Omental fat pad (tissue), 4 donors: ENCODE measurements at places on chromosomes 7 and 10.

GRCh38 chr7:19121977-19122588 is 4.6 kb upstream of the TWIST1 start:
- DNase-seq: no peak

GRCh38 chr10:119139464-119140067 is 25.9 kb downstream of the SFXN4 start:
- no peak for DNase-seq

DNA sequence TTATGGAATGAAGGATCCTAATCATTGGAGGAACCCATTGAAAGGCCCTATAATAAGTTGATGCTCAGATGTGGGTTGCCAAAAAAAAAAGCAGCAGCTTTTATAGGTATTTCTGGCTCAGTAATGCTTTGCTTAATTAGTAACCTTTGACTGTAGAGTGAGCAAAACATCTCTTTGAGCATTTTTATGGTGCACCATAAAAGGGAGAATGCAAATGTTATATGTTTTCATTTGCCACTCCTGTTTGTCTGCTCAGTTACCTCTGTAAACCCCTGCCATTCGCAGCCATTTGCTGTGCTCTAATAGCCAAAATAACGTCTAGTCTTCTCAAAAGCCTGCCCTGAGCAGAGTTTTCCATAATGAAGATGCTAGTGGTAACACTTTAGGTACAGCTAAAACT is 589.1 kb upstream of the FOXK1 start:
- DNase-seq: no peak

GRCh38 chr7:26167303-26167934 is 15.4 kb downstream of the NFE2L3 start:
- no peak for DNase-seq

- no peak for DNase-seq
These were observed 45.3 kb downstream of the NRG3 start for GRCh38 chr10:81920213-81920829.

DNA sequence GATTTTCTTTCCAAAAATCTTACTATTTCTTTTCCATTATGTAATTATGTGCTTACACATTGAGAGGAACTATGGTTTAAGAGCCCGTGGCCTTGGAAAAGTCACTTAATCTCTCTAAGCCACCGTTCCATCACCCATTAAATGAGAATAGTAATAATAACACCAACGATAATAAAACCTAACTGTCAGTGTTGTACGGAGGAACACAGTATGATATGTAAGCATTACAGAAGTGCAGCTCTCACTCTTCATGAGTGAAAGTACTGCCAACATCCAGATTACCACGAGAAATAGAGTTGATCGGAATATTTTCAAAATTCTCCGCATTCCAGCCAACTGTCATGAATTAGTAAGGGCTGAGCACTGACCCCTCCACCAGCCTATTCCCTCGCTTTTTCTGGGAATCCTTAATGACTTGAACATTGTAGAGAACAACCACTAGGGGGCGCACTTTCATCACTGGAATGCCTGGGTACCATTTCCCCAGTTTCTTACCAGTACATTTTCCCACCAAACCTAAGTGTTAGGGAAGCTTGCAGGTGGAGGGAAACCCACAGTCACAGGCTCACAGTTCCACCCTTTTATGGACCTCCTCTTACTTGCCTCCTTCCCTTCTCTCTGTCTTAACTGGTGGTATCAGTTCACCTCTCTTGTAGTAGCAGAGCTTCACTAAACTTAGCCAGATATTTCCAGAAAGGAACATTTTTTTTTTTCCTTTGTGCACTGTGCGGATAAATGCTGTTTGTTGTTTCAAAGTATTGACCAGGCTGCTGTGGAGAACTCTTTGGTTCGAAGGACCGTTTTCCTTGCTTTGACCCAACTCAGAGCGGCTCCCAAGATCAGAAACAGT is 27.8 kb downstream of the NKX2-3 start:
- DNase-seq: peak; percentile 35

- no peak for DNase-seq
These were observed 5.2 kb downstream of the NMT2 start for GRCh38 chr10:15163253-15163828.

DNA sequence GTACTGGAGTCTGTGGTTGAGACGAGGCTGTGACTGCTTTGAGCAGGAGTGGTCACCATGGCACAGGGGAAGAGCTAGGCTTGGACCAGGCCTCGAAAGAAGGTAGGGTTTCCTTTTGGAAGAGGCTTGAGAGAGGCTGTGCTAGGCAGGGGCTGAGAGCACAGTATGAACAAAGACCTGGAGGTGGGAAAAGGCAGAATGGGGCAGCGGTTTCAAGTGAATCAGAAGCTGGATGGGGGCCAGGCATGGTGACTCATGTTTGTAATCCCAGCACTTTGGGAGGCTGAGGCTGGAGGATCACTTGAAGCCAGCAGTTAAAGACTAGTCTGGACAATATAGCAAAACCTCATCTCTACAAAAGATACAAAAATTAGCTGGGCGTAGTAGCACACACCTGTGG is 65.9 kb downstream of the CLIP2 start:
- DNase-seq: peak; percentile 33

DNA sequence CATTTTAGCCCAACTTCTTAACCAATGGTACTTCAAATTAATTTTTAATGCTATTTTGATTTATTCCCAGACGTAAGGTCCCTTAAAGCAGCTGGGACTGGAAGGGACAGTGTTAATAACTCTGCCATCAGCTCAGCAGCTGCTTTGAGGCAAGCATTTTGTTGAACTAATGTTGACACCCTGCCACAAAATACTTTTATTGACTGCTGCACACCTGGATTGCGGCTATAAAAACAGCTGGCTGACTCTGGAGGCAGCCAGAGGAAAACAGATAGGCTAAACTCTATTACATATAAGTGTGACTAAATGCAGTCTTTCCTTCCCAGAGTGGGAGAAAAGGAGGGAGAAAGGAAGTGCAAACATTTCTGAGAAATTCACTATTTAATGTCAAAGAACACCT is 77.6 kb downstream of the ETV1 start:
- no peak for DNase-seq

GRCh38 chr7:92647652-92648051 is 57.5 kb upstream of the FAM133B start:
- no peak for DNase-seq

GRCh38 chr7:25260862-25261494 is 32.7 kb upstream of the NPVF start:
- no peak for DNase-seq

- no peak for DNase-seq
These were observed 3.6 kb upstream of the MYOF start for GRCh38 chr10:93485690-93486089.

- no peak for DNase-seq
These were observed 2.9 kb downstream of the BLVRA start for GRCh38 chr7:43761382-43761781.

- DNase-seq: no peak
These were observed 175.2 kb downstream of the BMPER start for GRCh38 chr7:34080513-34080912.

DNA sequence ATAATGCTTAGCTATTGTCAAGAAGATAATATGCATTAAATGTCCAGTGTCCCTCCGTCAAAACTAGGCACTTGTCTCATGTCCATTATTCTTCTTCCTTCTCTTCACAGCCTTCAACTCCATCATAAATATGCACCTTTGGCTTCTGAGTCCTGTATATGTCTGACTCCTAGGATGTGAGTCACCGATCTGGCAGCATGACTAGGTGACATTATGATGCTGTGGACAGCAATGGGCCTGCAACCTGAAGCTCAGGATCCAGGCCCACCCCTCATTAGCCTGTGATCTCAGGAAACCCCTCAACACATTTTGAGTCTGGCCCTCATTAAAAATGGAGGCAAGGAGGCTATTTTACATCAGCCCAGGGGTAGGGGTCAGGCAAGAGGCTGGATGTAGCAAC is 362.5 kb upstream of the ZMIZ1 start:
- DNase-seq: no peak

DNA sequence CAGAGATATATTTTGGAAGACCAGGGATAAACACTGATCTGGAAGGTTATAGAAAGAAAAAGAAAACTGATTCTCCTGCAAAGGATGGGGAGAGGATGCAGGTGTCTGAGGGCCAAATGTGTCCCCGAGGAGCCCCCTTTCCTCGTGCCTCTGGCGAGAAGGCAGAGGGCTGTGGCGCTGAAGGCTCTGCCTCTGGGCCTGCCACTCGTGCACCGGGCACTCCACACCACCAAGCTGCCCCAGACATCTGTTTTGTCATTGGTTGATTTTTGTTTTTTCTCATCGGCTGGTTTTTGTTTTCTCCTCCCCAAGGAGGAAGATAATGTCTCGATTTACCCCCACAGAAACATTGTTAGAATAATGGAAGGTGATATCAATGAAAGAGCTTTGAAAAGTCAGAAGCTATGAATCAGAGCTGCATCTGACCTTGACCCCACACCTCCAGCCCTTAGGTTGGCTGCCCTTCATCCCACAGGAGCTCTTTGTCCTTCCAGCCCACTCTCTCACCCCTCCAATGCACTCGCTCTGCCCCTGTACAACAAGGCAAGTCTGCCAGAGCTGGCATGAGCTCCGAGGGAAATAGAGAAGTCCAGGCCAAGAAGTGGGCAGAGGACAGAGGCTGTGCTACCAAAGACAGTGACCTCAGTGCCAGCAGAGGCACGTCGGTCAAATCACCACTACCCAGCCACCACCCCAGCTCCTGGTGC is 124.8 kb downstream of the TCERG1L start:
- no peak for DNase-seq

DNA sequence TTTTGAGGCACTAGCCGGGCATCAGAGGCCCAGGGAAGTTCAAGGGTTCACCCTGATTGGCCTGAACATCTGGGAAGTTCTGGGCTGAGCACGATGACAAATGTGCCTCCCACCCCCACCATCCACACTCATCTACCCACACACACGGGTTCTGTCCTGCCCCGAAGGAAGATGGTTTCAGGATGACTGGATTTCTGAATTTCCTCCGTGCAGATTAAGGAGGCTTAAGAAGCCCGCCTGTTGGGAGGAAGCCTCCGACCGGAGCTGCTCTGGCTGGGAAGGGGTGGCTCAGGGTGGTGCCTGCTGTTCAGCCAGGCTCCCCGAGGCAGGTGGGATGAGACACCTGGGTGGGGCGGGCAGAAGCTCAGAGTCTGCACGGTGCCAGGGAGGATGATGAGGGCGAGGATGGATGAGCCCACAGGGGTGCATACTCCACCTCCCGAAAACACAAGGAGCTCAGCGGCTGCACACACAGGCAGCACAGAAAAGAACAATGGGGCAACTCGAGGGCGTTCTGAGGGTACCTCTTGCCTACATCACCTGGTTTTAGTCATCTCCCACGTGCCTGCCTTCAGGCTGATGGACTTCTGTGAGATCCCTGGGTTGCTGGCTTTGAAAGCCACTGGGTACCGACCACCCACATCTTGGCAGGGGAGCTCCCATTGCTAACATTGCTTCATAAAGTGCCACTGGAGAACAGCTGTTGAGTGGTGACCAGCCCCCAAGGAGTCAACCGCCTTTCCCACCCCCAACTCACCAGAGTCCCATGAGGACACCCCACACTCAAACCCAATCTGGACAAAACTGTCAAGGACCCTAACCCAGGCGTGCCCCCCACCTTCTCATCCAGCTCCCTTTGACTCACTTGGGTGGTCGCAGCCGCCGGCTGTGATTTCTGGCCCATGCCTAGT is 41.2 kb downstream of the CALML3 start:
- DNase-seq: no peak

- no peak for DNase-seq
These were observed 132.7 kb downstream of the MDFIC start for GRCh38 chr7:115054478-115055065.

GRCh38 chr10:112519133-112519761 is 72.2 kb downstream of the VTI1A start:
- DNase-seq: no peak

DNA sequence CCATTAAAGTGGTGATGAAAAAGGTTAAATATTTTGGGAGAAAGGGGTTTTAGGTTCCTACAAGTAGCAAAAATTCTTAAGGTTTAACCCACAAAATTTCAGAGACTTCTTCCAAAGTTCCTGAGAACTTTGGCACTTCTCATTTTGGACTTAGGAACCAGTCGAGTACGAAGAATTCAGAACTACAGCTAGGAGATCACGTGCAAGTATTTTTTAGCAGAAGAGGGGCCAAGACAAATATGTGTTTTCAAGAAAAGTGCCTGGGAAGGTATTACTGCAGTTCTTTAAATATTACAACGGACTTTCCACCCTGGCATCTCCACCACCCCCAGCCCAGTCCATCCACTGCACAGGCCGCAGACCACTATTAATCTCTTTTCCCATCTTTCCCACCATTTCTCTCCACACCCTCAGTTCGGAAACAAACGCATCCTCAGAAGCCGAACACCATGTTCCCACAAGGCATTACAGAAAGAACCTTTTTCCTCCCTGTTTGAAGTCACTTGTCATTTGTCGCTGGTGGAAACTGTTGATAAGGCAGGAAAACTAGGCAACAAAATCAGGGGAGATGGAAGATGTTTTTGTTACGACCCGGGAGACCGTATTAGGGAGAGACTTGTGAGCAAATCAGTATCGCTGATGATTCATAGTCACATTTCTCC is 7.1 kb downstream of the INHBA start:
- DNase-seq: no peak

DNA sequence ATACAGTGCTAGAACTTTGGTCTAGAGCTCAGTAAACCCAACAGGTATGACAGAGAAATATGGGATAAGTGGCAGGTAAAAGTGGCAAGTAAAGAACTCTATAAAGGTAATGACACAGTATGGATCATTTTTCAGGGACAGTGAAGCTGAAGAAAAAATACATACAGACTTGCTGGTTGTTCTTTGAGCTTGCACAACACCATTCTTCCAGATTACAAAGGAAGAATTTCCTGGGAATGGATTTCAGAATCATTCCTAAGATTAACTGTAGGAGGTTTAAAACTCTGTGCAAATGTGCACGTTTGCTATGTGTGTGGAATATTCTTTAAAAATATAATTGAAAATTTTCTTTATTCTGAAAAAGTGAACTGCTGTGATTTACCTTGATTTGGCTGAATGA is 36.0 kb downstream of the PHF14 start:
- DNase-seq: no peak

GRCh38 chr7:24318326-24318725 is 34.3 kb downstream of the NPY start:
- DNase-seq: no peak

GRCh38 chr7:71345117-71345884 is 213.4 kb downstream of the GALNT17 start:
- DNase-seq: no peak

- no peak for DNase-seq
These were observed 6.9 kb downstream of the SERPINE1 start for GRCh38 chr7:101133621-101134398.

- DNase-seq: no peak
These were observed 459 bp downstream of the CYCS start for GRCh38 chr7:25124465-25125136.

DNA sequence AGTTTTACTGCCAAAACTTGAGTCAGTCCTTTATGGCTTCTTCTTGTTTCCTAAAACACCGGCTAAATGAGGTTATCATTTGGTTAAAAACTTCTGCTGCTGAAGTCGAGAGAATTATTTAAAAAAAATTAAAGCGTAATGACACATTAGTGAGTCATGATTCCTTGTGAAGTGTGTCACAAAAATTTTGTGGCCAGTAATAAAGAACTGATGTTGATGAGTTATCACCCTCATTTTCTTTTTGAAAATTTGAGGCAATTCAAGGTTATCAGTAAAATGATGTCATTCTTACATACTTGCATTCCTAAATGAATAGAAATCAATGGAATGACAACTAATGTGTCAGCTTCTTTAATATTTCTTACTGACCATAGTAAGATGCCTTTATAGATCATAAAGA is 427.4 kb downstream of the SORCS3 start:
- no peak for DNase-seq

GRCh38 chr7:54581511-54581910 is 39.3 kb downstream of the VSTM2A start:
- DNase-seq: no peak
